ENCODE measurements at places on chromosomes 6 and 20. TPM values are rescaled to one million over a fixed set of nuclear protein-coding genes. Genes with fewer than 3 reads are reported as not detected.

Gene SYCP2
- 1.3 TPM for total RNA-seq

DNA sequence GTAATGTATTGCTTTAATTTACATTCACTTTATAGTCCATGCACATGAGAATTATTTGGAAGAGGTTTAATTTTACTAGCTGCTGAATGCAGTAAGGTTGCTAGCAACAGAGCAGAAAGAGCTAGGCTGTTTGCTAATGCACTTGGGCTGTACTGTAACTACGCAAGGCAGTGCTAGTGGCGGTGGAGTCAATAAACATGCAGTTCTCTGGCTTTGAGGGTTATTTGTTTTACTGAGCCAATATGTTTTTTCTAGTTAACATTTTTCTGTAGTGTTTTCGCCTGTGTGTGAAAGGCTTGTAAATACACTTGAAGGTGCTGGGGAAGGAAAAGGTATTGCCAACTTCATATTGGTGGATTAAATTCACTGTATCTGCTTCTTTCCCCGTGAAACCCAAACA lies 112.8 kb downstream of the BTBD3 start:
- DNase-seq = no peak

DNA sequence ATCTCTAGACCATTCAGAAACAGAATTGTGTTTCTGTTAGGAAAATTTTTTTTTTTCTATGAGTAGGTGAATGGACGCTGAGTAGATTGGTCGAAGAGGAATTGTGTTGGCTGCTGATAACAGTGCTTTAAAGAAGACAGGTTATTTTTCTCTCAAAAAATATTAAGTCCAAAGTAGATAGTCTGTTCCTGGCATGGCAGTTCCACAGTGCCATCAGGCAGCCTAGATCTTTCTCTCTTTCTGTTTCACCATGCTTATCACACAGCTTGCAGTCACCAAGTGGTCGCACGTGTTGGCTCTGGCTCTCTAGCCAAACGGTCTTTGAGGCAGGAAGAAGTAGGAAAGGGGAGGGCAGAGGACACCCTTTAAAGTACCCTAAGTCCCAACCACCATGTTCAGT lies 22.4 kb upstream of the SERINC3 start:
- DNase-seq = no peak

- DNase-seq = no peak
Observed at GRCh38 chr20:63468421-63468820, 4.0 kb downstream of the KCNQ2 start.

Gene TAAR8
- not detected for total RNA-seq

DNA sequence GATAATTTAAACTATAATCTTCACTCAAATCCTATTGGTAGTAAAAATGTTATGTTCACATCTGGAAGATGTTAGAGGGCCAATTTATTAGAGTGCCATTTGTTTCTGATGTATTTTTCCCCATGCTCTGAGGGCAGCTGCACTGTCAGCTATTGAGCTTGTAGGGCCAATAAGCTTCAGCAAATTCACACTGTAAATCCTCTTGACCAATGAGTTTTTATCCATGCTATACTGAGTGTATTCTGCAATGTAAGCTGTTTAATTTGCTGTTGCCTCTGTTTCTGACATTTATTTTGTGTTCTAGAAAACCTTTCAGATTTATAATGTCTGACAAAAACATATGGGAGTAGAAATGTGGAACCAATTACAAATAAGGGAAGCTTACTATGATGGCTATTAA lies 62.6 kb downstream of the OGFRL1 start:
- DNase-seq = no peak

- DNase-seq = no peak
Observed at GRCh38 chr6:167347226-167347625, 22.3 kb downstream of the TTLL2 start.

GRCh38 chr20:42598581-42598980 lies 591.1 kb downstream of the PTPRT start:
- no peak for DNase-seq

Gene VSTM2L
- total RNA-seq = not detected

- DNase-seq = no peak
Observed at GRCh38 chr20:62357187-62357667, 9.9 kb downstream of the LAMA5 start.

GRCh38 chr20:58712806-58713731 lies 20.5 kb downstream of the NPEPL1 start:
- DNase-seq = no peak

Gene PPP1R3D
- total RNA-seq = 10.2 TPM

Gene LY6G6C
- total RNA-seq = not detected

GRCh38 chr6:146481527-146481926 lies 62.1 kb upstream of the RAB32 start:
- no peak for DNase-seq

DNA sequence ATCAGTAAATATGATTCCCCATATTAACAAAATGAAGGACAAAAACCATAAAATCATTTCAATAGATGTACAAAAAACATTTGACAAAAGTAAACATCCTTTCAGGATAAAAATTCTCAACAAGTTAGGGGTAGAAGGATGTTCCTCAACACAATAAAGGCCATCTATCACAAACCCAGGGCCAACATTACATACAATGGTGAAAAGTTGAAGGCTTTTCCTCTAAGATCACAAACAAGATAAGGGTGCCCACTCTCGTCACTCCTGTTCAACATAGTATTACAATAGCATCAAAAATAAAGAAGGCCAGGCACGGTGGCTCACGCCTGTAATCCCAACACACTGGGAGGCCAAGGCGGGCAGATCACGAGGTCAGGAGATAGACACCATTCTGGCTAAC lies 22.6 kb upstream of the ASF1A start:
- DNase-seq = no peak

GRCh38 chr6:93243231-93243778 lies 176.1 kb downstream of the EPHA7 start:
- DNase-seq = no peak

DNA sequence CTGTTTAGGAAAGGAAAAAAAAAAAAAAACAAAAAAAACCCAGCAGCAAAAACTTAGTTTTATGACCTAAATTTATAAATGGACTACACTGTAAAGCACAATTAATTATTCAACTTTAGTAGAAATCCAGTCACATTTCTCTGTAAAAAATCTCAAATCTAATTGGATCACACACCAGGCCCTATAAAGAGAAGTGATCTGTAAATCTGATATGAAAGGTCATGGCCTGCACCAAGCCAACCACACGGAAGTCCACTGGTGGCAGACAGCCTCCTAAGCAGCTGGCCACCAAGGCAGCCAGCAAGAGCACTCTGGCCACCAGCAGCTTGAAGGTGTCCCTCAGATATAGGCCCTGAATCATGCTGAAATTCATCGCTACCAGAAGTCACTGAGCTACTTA lies 131.6 kb downstream of the HFE start:
- no peak for DNase-seq

- DNase-seq = no peak
Observed at GRCh38 chr6:46440641-46441040, 50.6 kb downstream of the RCAN2 start.

DNA sequence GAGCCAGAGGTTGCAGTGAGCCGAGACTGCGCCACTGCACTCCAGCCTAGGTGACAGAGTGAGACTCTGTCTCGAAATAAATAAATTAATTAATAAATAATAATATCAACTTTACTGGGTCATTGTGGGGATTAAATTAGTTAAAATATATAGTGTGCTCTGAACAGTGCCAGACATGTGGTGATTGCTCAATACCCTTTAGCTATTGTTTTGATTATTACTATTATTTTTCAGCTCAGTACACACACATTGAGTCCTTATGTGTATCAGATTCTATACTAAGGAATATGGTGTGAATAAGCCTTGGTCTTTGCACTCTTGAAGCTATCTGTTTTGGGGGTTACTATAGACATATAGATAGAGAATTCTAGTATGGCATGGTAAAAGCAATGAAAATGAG lies 28.9 kb downstream of the TREML1 start:
- no peak for DNase-seq

- no peak for DNase-seq
Observed at GRCh38 chr6:20952699-20953474, 418.6 kb downstream of the CDKAL1 start.

- DNase-seq = no peak
Observed at GRCh38 chr20:37270576-37271420, 9.2 kb upstream of the GHRH start.

- no peak for DNase-seq
Observed at GRCh38 chr6:151180330-151181048, 59.3 kb upstream of the AKAP12 start.

DNA sequence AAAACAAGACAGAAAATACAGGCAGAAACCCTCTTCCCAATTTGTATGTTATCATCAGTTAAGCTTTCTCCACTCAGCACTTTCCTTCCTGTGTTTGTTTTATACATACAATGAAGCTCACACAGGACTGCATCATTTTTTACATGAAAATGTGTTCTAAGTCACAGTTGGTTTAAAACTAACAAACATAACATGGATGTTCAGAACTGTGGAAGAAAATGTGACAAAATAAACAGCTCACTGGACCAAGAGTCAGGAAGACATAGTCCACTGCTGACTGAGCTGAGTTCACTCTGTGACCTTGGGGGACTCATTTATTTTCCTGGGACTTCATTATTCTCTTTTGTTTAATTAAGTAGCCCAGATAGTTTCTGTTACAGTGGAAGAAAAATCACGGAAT lies 331.5 kb downstream of the SYNE1 start:
- DNase-seq = no peak
